Left renal cortex interstitium (tissue), 4 donors: ENCODE measurements at places on chromosomes 2 and 18.

GRCh38 chr2:181123798-181124231 lies 143.4 kb downstream of the UBE2E3 start:
- DNase-seq: no peak

- no peak for DNase-seq
Measured at GRCh38 chr2:8263901-8264300, 418.0 kb upstream of the ID2 start.

- DNase-seq: no peak
Measured at GRCh38 chr18:9828506-9829396, 57.0 kb upstream of the TXNDC2 start.

GRCh38 chr18:35926884-35927283 lies 45.6 kb upstream of the RMP24 start:
- no peak for DNase-seq

GRCh38 chr2:63571291-63571690 lies 17.0 kb downstream of the WDPCP start:
- no peak for DNase-seq

GRCh38 chr2:113906647-113907046 lies 16.8 kb downstream of the ACTR3 start:
- DNase-seq: no peak

- no peak for DNase-seq
Measured at GRCh38 chr2:130790804-130791616, 35.7 kb downstream of the AMER3 start.

- DNase-seq: no peak
Measured at GRCh38 chr18:12079491-12080237, 14.0 kb upstream of the ANKRD62 start.
